ENCODE measurements at places on chromosomes 5 and 9.

GRCh38 chr9:130189840-130190239 is 17.6 kb downstream of the NCS1 start:
- DNase-seq, result no peak

- no peak for DNase-seq
Observed at GRCh38 chr5:173265433-173265832, 30.4 kb upstream of the NKX2-5 start.

- peak; percentile 5 for DNase-seq
Observed at GRCh38 chr9:63817622-63818518, 1467.1 kb downstream of the FOXD4L5 start.

DNA sequence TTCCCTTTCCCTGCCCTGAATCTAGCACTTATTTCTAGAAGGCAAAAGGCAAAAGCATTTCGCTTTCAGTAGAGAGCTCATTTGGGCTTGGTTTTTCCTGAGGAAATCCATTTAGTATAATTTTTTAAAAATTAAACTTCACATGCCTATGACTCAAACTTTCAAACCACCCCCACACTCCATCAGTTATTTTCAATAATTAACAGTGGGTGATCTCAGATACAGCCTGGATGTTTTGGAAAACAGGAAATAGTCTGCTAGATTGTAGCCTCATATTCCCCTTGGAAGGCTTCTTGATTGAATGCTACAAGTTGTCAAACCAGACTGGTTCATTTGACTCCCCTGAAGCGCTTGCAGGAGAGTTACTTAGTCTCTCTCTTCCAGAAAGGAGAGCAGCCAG is 40.6 kb downstream of the SEMA5A start:
- DNase-seq, result no peak

DNA sequence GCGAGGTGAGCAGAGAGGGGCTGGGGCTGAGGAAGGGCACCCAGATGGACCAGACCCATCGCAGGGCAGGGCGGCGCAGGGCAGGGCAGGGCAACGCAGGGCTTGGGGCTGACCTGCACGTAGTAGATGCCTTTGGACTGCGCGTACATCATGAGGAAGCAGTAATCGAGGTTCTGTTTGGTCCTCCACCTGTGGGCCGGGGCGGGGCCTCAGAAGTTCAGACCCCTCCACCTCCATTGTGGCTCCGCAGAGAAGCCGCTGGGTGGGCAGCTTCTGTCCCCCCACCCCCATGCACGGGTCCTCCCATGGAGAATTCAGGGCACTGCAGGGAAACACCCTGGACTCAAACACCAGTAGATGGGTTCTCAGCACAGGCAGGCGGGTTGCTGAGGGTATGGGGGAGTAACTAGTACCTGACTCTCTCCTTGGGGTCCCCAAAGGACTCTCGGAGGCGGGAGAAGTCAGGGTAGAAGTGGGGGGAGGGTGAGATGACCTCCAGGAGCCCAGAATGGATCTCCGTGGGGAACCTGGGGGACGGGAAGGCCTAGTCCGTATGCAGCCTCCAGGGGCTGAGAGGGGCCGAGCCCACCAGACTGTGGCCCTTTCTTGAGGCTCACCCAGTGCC is 6.4 kb downstream of the LTC4S start:
- DNase-seq, result no peak

GRCh38 chr5:149860801-149861322 is 83.7 kb downstream of the PDE6A start:
- DNase-seq, result no peak

DNA sequence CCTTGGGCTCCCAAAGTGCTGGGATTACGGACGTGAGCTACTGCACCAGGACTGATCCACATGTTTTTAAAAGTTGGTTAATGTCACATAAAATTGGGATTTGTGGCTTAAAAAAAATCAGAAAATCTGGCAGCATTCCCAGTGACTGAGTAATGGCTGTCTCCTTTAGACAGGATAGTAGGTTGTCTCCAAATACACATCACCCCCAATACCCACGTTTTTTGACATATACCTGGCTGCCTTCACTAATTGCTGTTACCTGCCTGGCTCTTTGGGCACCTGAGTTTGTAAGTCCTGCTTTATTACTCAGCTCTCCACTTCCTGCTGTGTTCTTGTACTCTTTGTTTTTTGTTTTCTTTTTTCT is 84.8 kb downstream of the KDM4C start:
- no peak for DNase-seq
